IPS DF 6.9 (cell line): ENCODE measurements at places on chromosomes 1 and 21.

DNA sequence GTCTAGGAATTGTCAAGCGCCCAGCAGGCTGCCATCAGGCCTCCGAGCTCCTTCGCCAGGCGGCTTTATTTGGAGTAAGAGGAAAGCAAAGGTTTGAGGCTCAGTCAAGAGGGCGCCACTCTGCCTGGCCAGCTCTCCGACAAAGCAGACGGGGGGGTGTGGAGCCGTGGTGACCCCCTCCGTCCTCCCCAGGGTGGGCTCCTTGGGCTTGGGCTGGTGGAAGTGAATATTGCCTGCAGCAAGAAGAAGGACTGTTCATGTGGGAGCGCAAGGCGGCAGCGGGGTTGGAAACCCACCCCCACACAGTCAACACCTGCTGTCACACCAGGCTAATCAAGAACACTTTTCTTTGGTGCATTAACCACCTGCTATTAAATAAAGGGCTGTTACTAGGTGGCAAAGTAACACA is 14.6 kb downstream of the EPHX1 start:
- DNase-seq, result no peak

DNA sequence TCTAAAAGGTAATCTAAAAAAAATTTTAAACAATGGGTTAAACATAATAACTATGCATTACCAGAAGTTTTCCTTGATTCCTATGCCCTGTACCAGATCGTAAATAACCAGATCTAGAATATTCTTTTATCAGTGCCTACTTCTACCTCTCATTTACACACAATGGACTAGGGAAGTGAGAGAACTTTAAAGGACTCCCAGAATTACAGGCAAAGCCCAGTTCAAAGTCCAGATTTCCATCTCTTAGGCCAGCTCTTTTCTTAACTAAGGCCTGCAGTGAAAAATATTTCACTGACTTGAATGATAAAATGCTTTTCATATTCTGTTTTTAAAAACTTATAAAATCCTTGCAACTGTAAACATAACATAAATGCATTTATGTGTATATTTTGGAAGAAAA is 32.6 kb downstream of the ESRRG start:
- no peak for DNase-seq

DNA sequence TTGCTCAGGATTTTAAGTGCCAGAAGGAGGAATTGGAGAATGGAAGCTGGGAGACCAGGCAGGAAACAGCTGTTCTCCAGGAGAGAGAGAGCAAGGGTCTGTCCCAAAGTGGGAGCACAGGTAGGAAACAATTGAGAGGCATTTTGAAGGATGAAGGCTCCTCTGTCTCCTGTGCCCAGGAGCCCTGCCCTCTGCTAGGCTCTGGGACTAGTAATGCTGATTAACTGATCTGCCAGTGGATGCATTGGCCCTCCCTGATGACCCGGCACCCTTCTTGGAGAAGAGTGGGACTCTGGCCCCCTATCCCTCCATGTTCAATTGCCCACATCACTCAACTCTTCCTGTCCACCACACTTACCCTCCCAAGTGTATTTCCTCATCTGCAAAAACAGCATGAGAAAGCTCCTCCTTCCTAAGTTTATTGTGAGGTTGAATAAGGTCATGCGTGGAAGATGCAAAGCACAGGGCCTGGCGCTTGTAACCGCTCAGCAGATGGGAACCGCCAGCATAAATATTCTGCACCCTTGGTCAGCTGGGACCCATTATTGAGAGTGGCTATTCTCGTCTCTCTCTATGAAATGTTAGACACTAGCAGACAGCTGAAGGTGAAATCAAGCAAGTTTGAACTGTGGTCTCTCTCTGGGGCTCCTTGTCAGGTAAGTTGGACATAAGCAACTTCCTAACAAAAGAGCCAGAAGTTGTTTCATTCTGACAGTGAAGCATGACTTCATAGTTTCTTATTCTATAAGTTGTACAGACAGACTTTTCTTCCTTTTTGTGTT is 63.0 kb upstream of the ANGPTL1 start:
- DNase-seq, result no peak

DNA sequence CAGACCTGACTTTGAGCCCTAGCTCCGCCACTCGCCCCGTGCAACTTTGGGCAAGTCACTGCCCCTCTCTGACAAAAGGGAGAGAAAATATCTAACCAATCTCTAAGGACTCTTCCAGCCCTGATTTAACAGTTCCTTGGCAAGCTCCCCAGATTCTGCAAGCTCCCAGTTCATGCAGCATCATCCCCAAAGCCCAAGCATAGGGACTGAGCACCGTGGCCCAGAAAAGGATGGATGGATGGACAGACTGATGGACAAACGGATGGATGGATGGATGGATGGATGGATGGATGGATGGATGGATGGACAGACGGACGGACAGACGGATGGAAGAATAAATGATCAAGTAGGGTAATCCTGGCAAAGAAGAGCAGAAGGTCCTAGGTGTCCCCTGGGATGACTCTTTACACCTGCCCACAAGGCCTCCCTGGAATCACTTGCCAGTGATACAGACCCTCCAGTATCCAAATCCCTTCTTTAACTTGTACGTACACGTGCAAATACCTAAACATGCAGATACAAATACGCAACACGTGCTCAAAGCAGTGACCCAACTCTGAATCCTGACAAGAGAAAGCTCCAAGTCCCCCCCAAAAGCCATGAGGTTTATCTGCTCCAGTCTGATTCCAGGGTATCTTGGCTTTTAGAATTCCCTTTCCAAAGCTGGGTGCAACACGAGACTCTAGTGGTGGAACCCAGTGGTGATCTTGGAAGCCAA is 16.0 kb downstream of the IFFO2 start:
- no peak for DNase-seq

GRCh38 chr1:168437821-168438220 is 106.0 kb downstream of the XCL2 start:
- DNase-seq, result no peak

DNA sequence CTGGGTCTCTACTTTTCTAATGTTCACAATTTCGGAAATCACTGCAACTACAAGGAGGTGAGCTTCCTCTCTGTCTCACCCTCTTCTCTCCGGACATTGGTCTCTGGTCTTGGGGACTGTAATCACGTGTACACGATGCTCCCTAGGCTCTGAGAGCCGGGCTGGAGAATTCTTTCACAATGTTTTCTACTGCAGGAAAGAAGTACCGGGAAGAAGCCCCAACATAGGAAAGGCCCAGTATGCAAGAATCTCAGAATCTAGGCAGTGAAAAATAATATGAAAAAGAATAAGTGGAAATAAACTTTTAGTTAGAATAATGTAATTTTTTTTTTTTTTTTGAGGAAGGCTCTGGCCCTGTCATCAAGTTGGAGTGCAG is 13.5 kb upstream of the HJV start:
- DNase-seq, result no peak

- no peak for DNase-seq
These were observed 7.9 kb downstream of the SAMD11 start for GRCh38 chr1:931380-932172.

- no peak for DNase-seq
These were observed 84.0 kb downstream of the IGSF21 start for GRCh38 chr1:18191481-18192155.
